Liver (tissue), 10 donors: ENCODE measurements at places on chromosomes 7 and 10. TPM values are rescaled to one million over a fixed set of nuclear protein-coding genes. Genes with fewer than 3 reads are reported as not detected.

The PLA2G12B gene
- 53.7 TPM for total RNA-seq

The HTRA1 gene
- 73.3 TPM for total RNA-seq

The FXYD4 gene
- total RNA-seq: not detected

The CCDC3 gene
- 6.6 TPM for total RNA-seq

The CHST3 gene
- total RNA-seq: 1.1 TPM

The TMEM229A gene
- total RNA-seq: 0.23 TPM

The SUMF2 gene
- 104 TPM for total RNA-seq

The ACTA2 gene
- 13.2 TPM for total RNA-seq

The SFTPA1 gene
- total RNA-seq: not detected

The PNLIPRP3 gene
- total RNA-seq: not detected

The MCM7 gene
- 143 TPM for total RNA-seq

The ZNF789 gene
- total RNA-seq: 7.4 TPM

The HIPK2 gene
- total RNA-seq: 13.1 TPM

The NXPH1 gene
- not detected for total RNA-seq

The ARID5B gene
- 6.1 TPM for total RNA-seq

The NANOS1 gene
- total RNA-seq: 1.1 TPM

The PGAM2 gene
- 0.42 TPM for total RNA-seq

The CYP2E1 gene
- 0.93 TPM for total RNA-seq

The PRSS37 gene
- not detected for total RNA-seq

The PHYHIPL gene
- 1.3 TPM for total RNA-seq

The MMD2 gene
- total RNA-seq: not detected

The NUTM2E gene
- 0.08 TPM for total RNA-seq

The NAMPT gene
- 20.8 TPM for total RNA-seq

The EN2 gene
- total RNA-seq: under 0.01 TPM

The GFRA1 gene
- 14.2 TPM for total RNA-seq

The SPACDR gene
- total RNA-seq: 0.17 TPM

The ENTPD7 gene
- 27.2 TPM for total RNA-seq

The MAT1A gene
- total RNA-seq: 662 TPM

The ANXA8L1 gene
- total RNA-seq: 0.09 TPM
